ENCODE measurements at places on chromosomes 2 and 18.

DNA sequence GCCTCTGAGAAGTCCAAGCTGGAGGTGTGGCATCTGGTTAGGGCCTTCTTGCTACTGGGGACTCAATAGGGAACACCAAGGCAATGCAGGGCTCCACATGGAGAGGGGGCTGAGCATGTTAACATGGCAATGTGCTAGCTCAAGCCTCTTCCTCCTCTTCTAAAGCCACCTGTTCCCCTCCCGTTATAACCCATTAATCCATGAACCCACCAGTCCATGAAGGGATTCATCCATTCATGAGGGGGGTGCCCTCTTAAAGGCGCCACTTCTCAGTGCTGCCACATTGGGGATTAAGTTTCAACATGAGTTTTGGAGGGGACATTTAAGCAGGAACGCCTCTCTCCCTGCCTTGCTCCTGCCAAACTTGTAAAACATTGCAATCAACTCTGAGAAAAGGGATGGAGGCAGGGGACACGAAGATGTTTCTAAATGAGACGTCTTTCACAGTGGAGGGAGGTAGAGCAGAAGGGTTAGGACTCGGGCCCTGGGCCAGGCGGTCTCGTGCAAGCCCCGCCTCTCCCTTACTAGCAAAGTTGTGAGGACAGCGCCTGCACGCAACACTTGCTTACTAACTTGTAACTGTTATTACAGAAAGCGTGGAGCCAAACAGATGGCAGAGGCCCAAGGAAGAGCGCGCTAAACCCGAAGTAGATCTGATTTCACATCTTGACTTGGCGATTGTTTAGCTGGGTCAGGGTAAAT is 118.2 kb upstream of the ZNF516 start:
- no peak for DNase-seq

GRCh38 chr2:150784389-150784788 is 296.9 kb upstream of the RND3 start:
- DNase-seq = no peak

GRCh38 chr2:97995026-97995733 is 568 bp downstream of the TMEM131 start:
- DNase-seq = peak; percentile 93

GRCh38 chr2:65081232-65081685 is 25.0 kb downstream of the CEP68 start:
- peak; percentile 91 for DNase-seq

DNA sequence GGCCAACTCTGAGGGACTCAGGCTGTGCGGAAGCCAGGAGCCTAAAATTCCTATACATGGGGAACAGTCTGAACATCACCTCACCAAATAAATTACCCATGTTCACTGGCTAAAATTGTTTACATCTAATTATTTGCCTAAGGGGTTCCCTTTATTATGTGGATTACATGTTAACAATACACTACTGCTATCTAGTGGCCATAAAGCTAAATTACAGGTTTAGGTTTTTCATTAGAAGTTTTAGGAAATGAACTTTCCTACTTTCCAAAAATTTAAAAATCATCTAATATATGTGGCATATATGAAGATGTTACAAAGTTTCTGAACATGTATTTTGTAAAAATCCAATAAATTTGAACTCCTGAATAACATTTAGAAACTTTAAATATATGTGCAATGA is 40.3 kb downstream of the PLA2R1 start:
- peak; percentile 9 for DNase-seq

DNA sequence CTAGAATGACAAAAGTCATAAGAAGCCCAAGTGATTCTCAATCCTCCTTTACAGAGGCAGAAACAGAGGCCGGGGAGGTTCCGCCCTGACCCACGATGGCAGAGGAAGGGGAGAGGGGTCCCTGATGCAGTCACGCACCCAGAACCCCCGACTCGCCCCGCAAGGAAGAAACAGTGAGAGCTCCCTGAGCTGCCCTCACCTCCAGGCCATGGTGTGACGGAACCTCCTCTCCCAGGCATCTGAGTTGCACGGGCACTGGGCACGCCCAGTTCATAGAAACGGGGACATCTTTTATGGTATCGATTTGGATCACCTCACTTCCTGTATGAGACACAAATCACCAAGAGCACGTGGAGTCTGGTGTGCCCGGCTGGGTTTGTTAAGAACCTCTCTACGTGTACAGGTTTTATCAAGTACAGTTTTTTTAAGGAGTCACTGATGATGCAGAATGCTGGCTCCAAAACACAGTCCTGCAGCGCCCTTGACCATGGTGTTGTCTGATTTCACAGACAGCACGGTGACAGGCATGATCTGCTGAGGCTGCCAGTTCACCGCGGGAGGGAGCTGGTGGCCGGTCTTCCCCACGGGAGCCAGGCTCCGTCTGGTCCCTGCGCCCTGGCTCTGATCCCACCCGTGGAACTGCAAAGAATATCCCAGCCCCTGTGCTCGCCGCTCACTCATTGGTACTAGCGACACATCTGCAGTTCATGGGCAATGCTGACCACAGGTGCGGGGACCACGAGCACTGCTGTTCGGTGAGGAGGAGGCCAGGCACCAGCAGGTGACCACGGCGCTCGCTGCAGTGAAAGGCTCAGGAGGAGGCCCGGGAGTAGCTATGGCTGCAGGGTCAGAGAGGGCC is 35.6 kb downstream of the PXDN start:
- no peak for DNase-seq

DNA sequence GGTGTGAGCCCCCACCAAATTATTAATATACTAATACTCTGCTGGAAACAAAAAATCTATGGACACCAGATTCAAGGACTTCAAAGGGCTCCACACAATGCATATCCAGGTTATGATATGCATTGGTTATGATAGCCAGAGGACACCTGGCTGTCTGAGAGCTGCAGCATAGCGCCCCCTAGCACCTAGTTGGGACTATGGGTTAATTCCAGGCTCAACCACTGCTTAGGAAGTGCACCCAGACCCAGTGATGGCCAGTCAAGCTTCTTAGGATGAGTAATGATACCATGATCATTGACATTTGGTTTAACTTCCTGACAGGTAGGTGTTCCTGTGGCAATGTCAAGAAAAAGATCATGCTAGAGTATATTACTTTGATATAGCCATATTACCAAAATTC is 3.8 kb upstream of the FRZB start:
- DNase-seq = peak; percentile 5

DNA sequence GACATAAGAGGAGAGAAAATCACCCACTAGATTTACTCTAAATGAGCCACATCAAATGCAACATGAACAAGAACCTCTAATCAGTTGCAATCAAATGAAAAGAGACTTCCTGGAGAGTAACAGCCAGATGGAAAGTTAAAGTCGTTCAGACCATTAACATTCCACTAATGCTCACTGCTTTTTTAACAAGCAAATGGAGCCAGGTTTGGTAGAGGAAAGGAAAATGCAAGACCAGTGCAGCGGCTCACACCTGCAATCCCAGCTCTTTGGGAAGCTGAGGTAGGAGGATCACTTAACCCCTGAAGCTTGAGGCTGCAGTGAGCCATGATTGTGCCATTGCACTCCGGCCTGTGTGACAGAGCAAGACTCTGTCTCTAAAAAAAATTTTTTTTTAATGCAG is 48.5 kb downstream of the CACNB4 start:
- DNase-seq = no peak

GRCh38 chr2:47313728-47314127 is 89.2 kb upstream of the MSH2 start:
- DNase-seq = no peak

DNA sequence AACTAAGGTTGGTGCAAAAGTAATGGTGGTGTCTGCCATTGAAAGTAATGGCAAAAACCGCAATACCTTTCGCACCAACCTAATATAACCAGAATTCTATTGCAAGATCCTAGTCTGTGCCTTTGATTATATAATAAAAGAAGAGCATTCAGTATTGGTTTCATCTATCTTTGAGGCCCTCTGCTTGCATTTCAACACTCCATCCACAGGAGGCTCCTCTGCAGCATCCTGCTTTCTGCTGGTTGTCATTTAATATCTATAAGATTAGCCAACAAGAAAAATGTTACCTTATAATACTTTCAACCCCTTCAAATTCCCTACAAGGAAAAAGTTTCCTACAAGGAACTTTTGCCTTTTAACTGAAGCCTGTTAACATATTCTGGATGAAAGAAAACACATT is 139.2 kb downstream of the CDCA7 start:
- DNase-seq = no peak

GRCh38 chr2:98382086-98382485 is 35.8 kb downstream of the CNGA3 start:
- no peak for DNase-seq
